ENCODE measurements at places on chromosomes 2 and 18.

DNA sequence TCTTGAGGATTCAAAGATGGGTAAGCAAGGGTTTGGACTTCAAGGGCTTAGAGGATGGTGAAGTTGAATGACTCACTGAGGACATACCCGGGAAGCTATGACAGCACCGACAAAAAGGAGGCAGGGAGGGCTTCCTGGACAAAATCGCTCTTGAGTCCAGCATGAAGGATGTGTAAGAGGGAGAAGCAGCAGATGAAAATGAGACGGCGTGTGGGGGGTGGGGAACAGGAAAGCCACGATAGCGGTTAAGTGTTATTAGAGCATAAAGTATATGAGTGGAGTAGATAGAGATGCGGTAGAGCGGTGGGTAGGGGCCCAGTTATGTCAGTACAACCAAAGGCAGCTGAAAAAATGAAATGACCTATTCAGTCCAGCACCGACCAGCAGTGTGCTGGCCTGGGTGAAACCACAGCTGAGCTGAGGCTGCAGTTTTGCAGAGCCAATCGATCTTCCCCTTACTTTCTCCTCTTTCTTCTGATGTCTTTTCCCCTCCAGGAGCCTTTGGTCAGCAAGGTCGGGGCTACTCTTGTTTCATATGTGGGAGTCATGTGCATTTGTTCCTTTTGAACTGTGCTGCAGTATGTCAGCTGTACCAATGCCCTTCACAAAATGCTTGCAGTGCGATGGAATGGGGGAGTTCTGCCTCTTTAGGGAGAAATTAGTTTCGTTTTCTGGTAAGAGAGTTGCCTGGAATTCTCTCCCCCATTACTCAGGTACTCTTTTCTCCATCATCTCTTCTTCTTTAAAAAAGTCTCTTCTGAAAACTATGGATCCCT, 2.0 kb upstream of the THUMPD2 start:
- DNase-seq, result peak; percentile 14

GRCh38 chr2:32427672-32428610, 71.1 kb downstream of the BIRC6 start:
- no peak for DNase-seq

DNA sequence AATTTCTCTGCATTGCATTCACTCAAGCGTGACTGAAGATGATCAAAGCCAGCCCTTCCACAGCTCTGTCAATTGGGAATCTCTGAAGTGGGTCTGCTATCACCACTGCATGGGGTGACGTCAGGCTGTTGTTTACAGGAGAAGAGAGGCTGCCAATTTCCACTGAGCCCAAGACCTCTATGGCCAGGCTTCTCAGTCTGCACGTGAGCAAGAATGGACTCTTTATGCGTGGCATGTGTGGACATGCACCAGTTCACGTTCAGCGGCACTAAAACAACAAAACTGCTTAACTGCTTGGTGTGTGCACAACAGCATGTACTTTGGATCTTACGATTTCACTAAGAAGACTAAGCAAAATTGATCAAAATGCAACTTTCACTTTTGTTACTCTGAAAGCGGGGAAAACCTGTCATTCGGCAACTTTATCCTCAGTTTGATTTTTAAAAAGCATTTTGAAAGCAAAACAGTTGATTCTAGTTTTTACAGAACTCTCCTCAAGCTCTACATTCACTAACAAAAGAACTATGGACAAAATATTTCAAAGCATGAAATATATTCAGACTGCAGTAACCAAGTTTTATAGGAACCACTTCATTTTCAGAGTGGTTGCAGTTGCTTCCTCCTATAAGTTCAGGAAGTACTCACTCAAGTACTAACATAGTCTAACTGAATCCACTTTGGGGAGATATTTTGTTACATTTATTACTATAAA, 77.0 kb upstream of the SERTAD2 start:
- peak; percentile 63 for DNase-seq

- DNase-seq, result no peak
Measured at GRCh38 chr2:88693911-88694414, 2.5 kb downstream of the RPIA start.

DNA sequence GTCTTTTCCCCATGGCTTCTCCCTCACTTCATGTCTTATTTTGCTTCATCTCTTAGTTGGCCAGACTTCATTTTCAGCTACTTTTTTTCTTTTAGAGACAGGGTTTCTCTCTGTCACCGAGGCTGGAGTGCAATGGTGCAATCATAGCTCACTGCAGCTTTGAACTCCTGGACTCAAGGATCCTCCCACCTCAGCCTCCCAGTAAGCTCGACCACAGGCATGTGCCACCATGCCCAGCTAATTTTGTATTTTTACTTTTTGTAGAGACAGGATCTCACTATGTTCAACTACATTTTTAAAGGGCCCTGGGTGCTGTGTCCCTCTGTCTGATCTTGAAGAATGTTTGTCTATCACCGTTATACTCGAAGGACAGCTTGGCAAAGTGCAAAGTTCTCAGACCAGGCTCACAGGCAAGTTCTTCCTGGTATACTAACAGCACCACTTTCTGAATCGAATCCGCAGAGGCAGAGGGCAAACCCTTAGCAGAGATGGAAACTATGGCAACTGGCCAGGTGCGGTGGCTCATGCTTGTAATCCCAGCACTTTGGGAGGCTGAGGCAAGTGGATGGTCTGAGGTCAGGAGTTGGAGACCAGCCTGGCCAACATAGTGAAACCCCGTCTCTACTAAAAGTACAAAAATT, 60.9 kb downstream of the SOWAHC start:
- no peak for DNase-seq

DNA sequence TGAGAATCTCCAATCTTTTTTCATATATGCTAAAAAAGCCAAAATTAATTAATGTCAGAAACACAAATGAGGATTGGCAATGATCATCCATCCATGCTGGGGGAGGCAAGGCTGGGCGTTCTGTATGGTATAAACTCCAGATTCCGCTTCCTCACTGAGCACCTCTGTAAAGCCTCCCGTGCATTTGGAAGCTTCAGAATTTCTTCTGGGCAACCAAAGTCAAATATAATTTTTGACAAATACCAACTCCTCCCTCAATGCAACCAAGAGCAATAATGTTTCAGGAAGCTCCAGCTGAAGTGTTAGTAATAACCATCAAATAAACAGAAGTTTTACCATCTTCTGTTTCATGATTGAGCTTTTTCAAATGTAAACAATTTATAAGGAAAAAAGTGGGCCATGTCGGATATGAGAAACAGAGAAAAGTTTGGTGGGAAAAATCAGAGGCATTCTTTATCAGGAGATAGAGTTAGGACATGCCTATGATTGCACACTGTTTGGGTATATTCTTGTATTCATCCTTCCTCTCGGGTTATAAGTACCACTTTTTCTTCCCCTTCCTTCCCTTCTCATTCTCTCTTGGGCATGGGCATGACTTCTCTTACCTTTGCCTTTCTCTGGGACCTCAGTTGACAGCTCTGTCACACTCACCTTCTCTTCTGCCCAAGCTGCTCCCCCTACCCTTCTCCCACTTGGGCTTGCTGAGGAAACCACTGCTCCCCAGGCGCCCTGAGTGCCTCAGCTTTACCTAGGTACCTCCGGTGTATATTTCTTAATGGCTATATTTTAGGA, 149.5 kb upstream of the ZEB2 start:
- no peak for DNase-seq

GRCh38 chr2:74261204-74261864, 62.9 kb downstream of the MTHFD2 start:
- no peak for DNase-seq

DNA sequence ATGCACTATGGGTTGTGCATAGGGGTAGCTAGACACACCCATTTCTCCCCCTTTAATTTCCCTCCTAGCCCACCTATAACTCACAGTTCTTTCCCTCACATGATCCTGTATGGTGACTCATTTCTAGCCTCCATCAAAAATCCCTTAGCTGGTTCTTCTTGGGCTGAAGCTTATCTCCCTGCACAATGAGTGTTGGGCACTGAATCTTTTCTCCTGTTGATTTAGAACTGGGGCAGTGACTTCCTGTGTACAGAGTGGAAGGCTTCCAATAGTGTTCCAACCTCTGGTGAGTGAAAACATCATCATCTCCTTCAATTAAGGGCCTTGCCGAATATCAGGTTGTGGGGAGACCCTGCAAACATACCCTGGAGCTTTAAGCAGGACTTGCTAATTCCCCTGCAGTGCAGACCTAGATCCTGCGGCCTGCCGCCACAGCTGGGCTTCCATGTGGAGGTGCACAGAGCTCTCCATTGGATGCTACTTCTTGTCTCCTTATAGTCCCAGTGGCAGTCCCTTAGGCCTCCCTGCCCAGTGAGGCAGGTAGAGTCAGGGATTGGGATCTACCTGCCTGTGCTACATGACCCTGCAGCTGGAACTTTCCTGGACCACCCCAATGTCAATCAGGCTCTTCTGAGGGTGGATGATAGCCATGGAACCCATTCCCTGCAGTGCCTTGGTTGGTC, 121.8 kb downstream of the PLB1 start:
- no peak for DNase-seq

DNA sequence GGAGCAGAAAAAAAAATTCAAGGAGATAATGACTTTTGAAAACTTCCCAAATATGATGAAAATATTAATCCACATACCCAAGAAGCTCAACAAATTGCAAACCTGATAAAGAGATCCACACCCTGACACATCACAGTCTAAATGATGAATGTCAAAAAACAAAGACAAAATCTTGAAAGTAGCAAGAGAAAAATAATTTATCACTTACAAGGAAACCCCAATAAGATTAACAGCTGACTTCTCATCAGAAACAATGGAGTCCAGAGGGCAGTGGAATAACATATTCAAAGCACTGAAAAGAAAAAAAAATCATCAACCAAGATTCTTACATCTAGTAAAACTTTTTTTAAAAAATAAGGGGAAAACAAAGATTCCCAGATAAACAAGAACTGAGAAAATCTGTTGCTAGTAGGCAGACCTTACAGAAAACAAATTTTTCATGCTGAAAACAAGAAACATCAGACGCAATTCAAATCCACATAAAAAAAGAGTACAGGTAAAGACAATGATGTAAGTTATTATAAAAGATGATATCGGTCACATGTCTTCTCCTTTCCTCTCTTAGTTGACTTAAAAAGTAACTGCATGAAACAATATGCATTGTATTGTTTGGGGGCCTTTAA, 21.3 kb downstream of the SLC66A2 start:
- DNase-seq, result no peak

DNA sequence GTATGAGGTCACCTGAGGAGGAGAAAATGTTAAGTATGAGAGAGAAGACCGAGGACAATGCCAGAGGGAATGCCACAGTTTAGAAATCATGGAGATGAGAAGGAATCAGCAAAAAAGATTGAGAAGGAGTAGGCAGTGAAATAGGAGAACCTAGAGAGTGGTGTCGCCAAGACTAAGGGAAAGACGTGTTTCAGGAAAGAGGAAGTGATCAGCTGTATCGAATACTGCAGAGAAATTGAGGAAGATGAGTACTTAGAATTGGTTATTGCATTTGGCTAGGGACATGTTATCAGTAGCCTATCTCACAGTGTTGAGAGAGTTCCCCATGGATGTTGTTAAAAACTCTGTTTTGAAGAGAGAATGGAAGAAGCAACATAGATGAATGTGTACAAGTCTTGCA, 112.3 kb downstream of the GALNT1 start:
- DNase-seq, result no peak

- DNase-seq, result peak; percentile 1
Measured at GRCh38 chr18:55090564-55091188, 131.4 kb upstream of the CCDC68 start.

DNA sequence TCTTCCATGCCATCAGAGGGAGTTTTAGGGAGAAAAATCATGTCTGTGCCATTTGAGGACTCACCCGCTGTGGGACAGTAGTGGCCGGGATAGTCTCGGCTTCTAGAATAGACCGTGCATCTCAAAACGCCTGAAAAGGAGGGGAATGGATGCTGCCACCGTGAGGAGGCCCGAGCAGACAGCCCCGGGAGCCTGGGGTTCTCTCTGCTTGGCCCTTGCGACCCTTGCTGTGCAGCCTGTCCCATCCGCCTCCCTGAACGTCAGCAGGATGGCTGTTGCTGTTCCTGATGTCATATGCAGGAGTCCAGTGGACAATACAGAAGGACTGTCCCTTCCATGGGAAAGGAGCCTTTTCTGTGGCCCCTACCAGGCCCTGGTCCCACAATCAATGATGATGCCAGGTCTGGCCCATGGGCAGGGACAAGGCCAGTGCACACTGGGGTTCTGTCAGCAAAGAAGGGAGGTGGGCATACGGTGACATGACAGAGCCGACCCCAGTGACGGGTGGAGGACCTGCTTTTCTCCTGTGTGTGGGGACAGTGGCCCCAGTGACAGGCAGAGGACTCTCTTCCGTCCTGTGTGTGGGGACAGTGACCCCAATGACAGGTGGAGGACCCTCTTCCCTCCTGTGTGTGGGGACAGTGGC, 58.8 kb downstream of the ACKR3 start:
- DNase-seq, result no peak

- DNase-seq, result no peak
Measured at GRCh38 chr2:69353360-69353759, 33.7 kb downstream of the GFPT1 start.

GRCh38 chr2:168035458-168035857, 211.9 kb downstream of the STK39 start:
- DNase-seq, result peak; percentile 80

GRCh38 chr2:144382849-144383248, 137.1 kb downstream of the ZEB2 start:
- DNase-seq, result peak; percentile 74

- DNase-seq, result no peak
Measured at GRCh38 chr2:129620411-129620810, 359.1 kb upstream of the RAB6C start.

GRCh38 chr2:222745836-222746559, 74.5 kb downstream of the MOGAT1 start:
- DNase-seq, result no peak

DNA sequence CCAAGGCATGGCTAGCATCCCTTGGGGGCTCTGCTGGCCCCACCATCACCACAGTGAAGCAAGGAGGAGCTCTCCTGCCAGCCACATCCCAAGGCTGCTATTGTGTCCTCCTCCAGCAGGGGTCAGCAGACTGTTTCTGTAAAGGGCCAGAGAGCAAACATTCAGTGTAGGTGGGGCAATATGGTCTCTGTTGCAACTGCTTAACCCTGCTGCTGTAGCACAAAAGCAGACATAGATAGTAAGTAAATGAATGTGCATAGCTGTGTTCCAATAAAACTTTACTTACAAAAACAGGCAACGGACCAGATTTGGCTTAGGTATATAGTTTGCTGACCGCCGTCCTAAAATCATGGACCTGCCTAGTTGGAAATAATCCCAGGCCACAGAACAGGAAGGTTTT, 36.4 kb upstream of the ZBTB7C start:
- peak; percentile 77 for DNase-seq

DNA sequence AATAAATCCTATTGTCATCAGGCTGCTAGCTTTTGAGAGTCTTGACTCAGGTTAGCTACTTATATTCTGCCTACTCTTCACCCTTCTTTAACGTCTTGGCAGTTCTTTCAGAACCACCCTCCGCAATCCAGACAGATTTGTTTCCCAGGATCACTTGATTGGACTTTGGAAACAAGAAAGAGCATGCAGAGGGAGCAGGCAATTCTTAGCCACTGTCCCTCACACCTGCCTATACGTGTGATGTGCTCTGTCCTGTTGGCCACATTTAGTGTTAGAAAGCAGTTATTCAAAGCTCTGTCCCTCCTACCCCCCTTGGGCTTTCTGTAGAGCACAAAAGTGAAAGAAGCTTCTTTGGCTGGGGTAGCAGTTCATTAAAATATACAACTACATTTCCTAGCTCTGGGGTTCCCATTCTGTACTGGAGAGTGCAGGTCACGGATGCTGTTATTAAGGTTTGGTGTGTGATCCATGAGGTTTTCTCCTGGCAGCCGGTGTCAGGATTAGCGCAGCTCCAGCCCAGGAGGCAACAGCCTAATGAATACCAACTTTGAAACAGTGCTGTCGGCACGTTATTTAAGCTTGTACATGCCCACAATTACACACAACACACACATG, 6.3 kb downstream of the FZD5 start:
- DNase-seq, result no peak

Measured in activated CD4-positive, alpha-beta T cell treated with anti-CD3 and anti-CD28 coated beads, Interleukin-2, amount 50 U/mL, for 16 hours (primary cell).